ENCODE measurements at places on chromosomes 2 and 18. TPM values are rescaled to one million over a fixed set of nuclear protein-coding genes. Genes with fewer than 3 reads are reported as not detected.
A peak's percentile ranks its signal among the peaks of the same experiment; 100 is the strongest.

Gene UGT1A7
- not detected for total RNA-seq

- DNase-seq: no peak
These were observed 18.4 kb downstream of the SH3RF3 start for GRCh38 chr2:109147405-109147804.

DNA sequence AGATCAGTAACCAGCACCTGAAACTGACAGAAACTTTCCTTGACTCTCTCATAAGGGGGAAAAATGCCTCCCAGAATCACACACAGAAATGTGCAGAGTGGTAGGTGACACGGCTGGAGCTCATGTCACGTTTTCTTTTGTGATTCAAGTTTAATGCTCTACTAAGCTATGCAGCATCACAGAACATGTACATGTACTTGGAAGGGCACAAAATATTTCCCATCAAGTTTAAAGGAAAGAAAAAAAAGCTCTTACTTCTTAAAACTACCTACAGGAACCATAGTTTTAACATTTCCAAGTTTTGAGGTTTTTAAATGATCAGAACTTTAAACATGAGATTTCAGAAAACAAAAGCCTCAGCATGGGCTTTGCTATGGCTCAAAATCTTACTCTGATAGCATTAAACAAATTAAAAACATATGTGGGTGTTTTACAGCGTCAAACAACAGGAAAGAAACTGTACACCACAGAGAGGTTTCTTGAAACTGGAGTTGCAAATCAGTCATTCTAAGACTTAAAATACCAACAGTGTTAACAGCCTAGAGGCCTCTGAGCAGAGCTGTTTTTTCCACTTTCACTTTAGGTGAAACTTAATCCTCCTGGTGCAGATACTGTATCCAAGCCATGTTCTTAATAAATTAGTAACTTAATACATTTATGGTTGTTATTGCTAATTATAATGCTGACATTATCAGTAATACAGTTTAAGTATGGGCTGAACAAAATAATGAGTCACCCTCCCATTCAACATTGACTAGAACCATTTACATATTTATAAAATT is 30.1 kb downstream of the MBP start:
- DNase-seq: peak; percentile 77

Gene BBS5
- 1.3 TPM for total RNA-seq

- no peak for DNase-seq
These were observed 13.3 kb upstream of the ZNF521 start for GRCh38 chr18:25365242-25365641.

Gene TMEFF2
- 0.12 TPM for total RNA-seq

DNA sequence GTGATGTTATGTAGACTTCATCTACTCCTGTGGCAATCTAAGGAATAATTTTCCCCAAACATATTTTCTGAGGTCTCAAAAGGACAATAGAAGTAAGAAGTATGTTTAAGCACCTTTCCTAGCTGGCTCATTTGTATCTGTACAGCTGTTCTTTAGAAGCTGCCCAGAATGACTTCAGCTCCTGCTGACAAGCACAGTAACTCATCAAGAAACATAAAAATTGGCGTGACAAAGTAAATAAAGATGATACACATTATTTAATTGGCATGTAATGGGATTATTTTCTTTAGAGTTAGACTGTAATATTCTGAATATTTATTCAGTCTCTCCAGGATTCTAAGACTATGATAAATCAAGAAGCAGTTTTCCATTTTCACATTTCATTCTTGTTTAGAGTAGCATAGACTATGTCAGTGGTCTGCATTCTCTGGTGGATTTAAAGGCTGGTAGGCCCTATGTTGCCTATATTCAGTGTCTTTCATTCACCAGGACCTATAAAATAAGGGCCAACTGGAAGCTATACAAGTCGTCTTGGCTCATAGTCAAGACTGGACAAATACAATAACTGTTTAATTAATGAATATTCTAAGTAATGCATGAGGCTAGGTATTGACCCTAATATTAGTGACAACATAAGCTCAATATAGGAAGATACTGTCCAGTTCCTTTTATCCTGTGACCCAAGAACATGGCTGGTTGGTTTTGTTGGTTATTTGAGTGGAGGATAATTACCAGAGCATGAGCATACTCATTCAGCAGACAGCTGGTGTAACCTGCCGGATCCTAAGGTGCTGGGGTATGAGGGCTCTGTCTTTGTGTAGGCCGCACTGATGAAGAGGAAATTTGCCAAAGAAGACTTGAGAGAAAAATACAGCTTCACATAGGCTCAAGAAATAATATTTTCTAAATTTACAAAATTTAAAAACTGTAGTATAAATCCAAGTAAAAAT is 107.0 kb downstream of the PDE1A start:
- DNase-seq: peak; percentile 22
